Activated CD8-positive, alpha-beta memory T cell treated with anti-CD3 and anti-CD28 coated beads, Interleukin-2, amount 10 ng/mL, durations not matched to agents 7 days and 5 days (primary cell): ENCODE measurements at places on chromosomes 2 and 18. TPM values are rescaled to one million over a fixed set of nuclear protein-coding genes. Genes with fewer than 3 reads are reported as not detected.

GRCh38 chr18:23232331-23232730, 97.0 kb downstream of the CABLES1 start:
- peaks cover 25% of the 10 kb centered on the region for H3K36me3 ChIP-seq
- H3K27ac ChIP-seq, result peak overlapping the region; percentile 34
- no peak overlapping the region for H3K4me3 ChIP-seq
- DNase-seq, result no peak

DNA sequence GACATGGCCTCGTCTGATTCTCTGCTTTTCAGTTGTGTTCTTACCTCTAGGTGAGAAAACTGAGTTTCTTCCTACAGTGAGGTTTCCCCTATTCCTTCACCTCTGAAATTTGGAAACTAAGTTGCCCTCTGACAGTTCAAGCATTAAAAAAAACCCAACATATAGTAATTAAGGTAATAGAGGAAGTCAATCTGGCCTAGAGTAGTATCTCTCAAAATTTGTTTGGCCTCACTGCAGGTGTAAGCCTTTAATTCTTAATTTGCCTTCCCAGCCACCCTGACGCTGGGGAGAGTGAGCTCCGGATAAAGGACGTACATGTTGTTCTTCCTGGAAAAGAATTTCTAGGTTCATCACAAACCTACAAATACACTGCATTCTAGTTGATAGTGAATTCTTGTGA, 1.4 kb downstream of the CAD start:
- H3K27me3 ChIP-seq, result no peaks in the 10 kb centered on the region
- H3K27ac ChIP-seq, result peak overlapping the region; percentile 91
- H3K4me1 ChIP-seq, result peaks cover 45% of the 10 kb centered on the region
- H3K36me3 ChIP-seq, result peaks cover 52% of the 10 kb centered on the region
- H3K4me3 ChIP-seq, result peak overlapping the region; percentile 94

GRCh38 chr2:215753808-215754207, 259.5 kb downstream of the MREG start:
- H3K36me3 ChIP-seq, result no peaks in the 10 kb centered on the region
- peaks cover 3% of the 10 kb centered on the region for H3K27me3 ChIP-seq
- H3K27ac ChIP-seq, result no peak overlapping the region
- H3K4me3 ChIP-seq, result no peak overlapping the region
- peaks cover 6% of the 10 kb centered on the region for H3K4me1 ChIP-seq
- no peak for DNase-seq

Gene CRYGC
- not detected for total RNA-seq

DNA sequence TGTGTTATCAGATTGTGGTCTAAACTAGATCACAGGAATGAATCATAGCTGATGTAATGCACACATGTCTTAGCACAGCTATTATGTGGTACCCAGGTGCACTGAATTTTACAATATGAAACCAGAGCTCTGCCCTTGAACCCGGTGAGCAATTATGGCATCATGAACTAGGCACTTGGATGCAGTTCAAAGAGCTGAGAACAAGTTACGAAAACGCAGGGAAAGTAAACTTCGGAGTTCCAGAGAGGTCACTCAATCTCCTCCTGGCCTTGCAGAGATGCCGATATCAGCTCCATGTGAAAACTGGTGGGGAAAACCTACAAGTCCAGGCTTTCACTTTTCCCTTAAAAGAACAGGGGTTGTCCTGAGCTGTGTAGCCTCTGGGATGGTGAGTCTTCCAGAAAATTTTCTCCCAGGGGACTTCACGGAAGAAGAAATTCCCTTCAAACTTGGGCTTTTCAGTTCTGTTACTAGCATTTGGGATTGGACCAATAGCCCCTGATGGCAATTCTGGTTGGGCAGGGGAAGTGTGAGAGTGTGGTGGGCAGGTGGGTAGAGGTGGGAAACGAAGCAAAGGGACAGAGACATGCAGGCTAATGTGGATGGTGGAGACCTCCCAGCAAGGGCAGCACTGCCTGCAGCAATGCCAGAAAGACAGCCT, 71.1 kb upstream of the SH3BP4 start:
- H3K4me1 ChIP-seq, result peaks cover 14% of the 10 kb centered on the region
- H3K27ac ChIP-seq, result no peak overlapping the region
- H3K4me3 ChIP-seq, result no peak overlapping the region
- H3K27me3 ChIP-seq, result peaks cover 3% of the 10 kb centered on the region

GRCh38 chr2:241157841-241158545, 7.7 kb downstream of the PPP1R7 start:
- no peak for DNase-seq
- H3K27me3 ChIP-seq, result no peaks in the 10 kb centered on the region
- H3K4me1 ChIP-seq, result peaks cover 10% of the 10 kb centered on the region
- H3K36me3 ChIP-seq, result peaks cover 22% of the 10 kb centered on the region
- H3K4me3 ChIP-seq, result no peak overlapping the region

Gene RAD51AP2
- not detected for total RNA-seq

- peaks cover 9% of the 10 kb centered on the region for H3K27me3 ChIP-seq
- no peak overlapping the region for H3K27ac ChIP-seq
- H3K4me1 ChIP-seq, result peaks cover 5% of the 10 kb centered on the region
- no peak overlapping the region for H3K4me3 ChIP-seq
These were observed 45.9 kb upstream of the EGR4 start for GRCh38 chr2:73339201-73339600.

DNA sequence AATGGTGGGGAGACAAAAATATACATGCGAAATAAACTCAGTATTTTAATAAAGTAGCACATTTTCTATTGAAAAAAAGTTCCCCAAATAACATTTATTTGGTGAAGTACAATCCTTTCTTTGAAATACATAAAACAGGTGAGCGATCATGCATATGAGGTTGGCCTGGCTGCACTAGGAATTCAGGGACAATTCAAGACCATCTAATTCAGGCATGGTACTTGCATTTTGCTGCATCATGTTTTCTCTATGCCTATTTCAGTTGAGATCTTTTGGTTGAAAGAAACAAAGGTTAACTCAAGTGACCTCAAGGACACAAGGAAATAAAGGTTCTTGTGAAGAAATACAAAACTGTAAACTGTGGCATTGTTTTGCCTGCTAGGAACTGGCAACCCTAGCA, 19.8 kb upstream of the TAF4B start:
- no peak overlapping the region for H3K4me3 ChIP-seq
- H3K4me1 ChIP-seq, result peaks cover 3% of the 10 kb centered on the region
- no peaks in the 10 kb centered on the region for H3K36me3 ChIP-seq
- no peak overlapping the region for H3K27ac ChIP-seq
- H3K27me3 ChIP-seq, result no peaks in the 10 kb centered on the region

Gene CLIP4
- total RNA-seq, result 36.7 TPM

Gene FEV
- total RNA-seq, result not detected

- peak overlapping the region; percentile 10 for H3K4me3 ChIP-seq
- peak overlapping the region; percentile 85 for H3K27ac ChIP-seq
- H3K4me1 ChIP-seq, result peaks cover 23% of the 10 kb centered on the region
- H3K27me3 ChIP-seq, result peaks cover 29% of the 10 kb centered on the region
These were observed 167.1 kb downstream of the ZFP36L2 start for GRCh38 chr2:43059183-43059897.

Gene CACNB4
- total RNA-seq, result 0.23 TPM

- H3K4me3 ChIP-seq, result no peak overlapping the region
- no peak overlapping the region for H3K27ac ChIP-seq
- no peak for DNase-seq
- no peaks in the 10 kb centered on the region for H3K27me3 ChIP-seq
These were observed 57.6 kb downstream of the BMP10 start for GRCh38 chr2:68813596-68813995.

DNA sequence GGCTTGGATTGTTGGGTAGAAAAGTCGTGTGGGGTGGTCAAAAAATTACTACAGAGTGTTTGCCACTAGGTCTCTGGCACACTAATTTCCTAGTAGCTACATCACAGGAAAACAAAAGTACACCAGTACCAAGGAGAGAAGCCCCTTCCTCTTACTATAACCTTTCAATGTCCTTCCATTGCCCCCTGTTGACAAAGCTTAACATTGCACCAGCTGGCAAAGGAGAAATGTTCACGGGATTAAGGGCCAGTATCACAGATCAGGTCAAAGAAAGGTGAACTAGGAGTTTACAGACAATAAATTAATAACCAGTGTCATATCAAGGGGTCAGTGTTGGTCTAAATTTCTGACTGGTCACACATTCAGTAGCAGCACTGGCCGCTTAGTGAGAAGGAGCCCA, 1139.6 kb upstream of the FAM98A start:
- H3K36me3 ChIP-seq, result no peaks in the 10 kb centered on the region
- no peak overlapping the region for H3K27ac ChIP-seq
- H3K4me1 ChIP-seq, result no peaks in the 10 kb centered on the region
- H3K4me3 ChIP-seq, result no peak overlapping the region
- DNase-seq, result no peak
- H3K27me3 ChIP-seq, result no peaks in the 10 kb centered on the region

DNA sequence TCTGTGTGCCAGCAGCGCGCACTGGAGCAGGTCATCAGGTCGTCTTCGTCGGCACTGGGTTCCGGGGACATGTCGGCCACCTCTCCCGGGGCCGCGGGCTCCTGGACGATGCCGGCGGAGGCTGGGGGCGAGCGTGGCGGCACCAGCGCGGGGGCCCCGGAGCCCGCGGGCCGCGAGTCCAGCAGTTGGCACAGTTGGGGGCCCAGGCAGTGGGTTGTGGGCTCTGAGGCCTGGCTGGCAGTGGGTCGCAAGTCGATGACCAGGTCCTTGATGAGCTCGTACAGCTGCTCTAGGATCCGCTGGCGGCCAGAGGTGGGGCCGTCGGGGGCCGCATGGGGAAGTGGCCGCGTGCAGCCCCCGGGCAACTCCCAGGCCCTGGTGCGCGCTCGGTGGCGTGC, 300.5 kb downstream of the CCDC74A start:
- no peak for DNase-seq
- no peak overlapping the region for H3K27ac ChIP-seq
- no peaks in the 10 kb centered on the region for H3K36me3 ChIP-seq
- no peaks in the 10 kb centered on the region for H3K4me1 ChIP-seq
- no peak overlapping the region for H3K4me3 ChIP-seq
- no peaks in the 10 kb centered on the region for H3K27me3 ChIP-seq

Gene SERPINB12
- total RNA-seq, result not detected

DNA sequence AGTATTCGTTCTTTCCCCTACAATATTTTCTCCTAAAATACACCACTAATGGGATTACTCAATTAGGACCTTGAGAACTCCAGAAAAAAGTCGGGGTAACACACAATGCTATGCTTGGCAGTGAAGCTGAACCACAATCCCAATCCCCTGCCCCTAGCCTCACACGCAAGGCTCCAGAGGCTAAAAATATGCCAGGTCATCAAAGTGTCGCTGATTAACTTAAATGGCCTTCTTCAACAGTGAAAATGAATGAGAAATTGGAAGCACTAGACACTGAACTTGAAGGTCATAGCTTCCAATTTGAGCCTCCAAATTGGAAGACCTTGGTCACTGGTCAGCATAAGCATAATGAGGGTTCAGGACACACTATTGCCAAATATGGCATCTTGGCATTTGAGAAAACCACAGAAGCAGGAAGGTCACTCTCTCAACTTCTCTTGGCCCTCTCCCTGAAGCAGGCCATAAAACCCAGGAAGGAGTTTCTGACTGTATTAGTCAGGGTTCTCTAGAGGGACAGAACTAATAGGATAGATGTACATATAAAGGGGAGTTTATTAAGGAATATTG, 86.0 kb upstream of the SATB2 start:
- H3K27ac ChIP-seq, result no peak overlapping the region
- no peaks in the 10 kb centered on the region for H3K27me3 ChIP-seq
- H3K4me1 ChIP-seq, result no peaks in the 10 kb centered on the region
- no peaks in the 10 kb centered on the region for H3K36me3 ChIP-seq
- DNase-seq, result no peak

Gene NOSTRIN
- not detected for total RNA-seq

Gene G6PC2
- total RNA-seq, result not detected

- H3K4me3 ChIP-seq, result no peak overlapping the region
- no peaks in the 10 kb centered on the region for H3K36me3 ChIP-seq
- H3K27ac ChIP-seq, result no peak overlapping the region
- DNase-seq, result no peak
These were observed 407.4 kb downstream of the GRB14 start for GRCh38 chr2:164213916-164214315.

DNA sequence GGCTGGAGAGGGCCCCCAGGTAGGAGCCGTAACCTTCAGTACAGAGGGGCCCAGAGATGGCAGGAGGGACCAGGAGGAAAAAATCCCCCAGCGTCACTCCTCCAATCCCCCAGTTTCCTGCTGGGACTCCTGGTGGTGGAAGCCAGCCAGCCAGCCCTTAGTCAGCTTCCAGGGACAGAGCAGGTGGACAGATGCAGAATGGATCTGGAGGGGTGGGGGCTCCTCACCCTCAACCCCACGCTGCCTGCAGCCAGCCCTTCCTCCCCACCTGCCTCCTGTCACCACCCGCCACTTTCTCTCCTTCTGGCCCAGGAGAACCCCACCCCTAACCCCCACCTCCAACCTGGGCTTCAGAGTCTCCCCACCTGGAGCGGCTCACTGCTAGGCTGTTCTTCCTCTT, 21.1 kb downstream of the EMX1 start:
- H3K27ac ChIP-seq, result no peak overlapping the region
- H3K4me1 ChIP-seq, result peaks cover 8% of the 10 kb centered on the region
- no peak for DNase-seq
- peaks cover 11% of the 10 kb centered on the region for H3K27me3 ChIP-seq

DNA sequence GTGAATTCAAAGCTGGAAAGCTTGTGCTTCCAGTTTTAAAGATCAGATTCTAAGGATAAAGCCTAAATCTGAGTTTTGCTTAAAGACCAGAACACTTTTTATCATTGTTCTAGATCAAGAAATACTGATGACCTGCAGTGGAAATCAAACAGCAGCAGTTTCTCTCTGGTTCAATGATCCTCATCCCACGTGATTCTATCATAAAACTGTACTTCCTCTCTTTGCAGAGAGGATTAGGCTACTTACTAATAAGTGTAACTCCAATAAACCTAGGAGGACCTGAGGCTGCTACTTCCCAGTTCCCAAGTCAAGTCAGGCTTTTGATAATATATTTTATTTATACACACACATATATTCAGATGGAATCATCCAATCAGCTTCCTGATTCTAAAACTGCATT, 81.9 kb downstream of the TCF4 start:
- no peak for DNase-seq
- no peaks in the 10 kb centered on the region for H3K27me3 ChIP-seq
- no peaks in the 10 kb centered on the region for H3K4me1 ChIP-seq
- H3K4me3 ChIP-seq, result no peak overlapping the region
- H3K36me3 ChIP-seq, result no peaks in the 10 kb centered on the region
- H3K27ac ChIP-seq, result no peak overlapping the region

DNA sequence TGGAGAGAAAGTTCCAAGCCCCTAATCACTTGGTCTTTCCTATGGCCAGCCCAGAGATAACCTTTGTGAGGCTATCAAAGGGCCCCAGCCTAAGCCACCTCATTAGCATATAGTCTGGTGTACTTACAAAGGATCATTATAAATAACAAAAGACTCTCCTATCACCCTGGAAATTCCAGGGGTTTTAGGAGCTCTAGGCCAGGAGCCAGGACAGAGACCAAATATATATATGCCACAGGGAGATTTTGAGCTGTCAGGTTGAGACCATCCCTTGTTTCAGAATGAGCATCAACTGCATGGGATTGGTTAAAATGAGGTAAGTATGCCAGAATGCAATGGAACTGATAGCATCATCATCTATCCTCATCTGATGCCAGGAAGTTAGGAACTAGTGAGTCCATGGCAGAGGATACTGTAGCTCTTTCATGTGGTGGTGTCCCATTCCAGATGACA, 32.1 kb upstream of the CHRNA1 start:
- no peak overlapping the region for H3K27ac ChIP-seq
- no peak overlapping the region for H3K4me3 ChIP-seq
- no peaks in the 10 kb centered on the region for H3K36me3 ChIP-seq
- H3K4me1 ChIP-seq, result peaks cover 21% of the 10 kb centered on the region
- DNase-seq, result no peak

GRCh38 chr2:2542966-2543611, 212.0 kb upstream of the MYT1L start:
- H3K4me3 ChIP-seq, result no peak overlapping the region
- no peaks in the 10 kb centered on the region for H3K36me3 ChIP-seq
- no peaks in the 10 kb centered on the region for H3K27me3 ChIP-seq
- DNase-seq, result no peak
